ENCODE measurements at places on chromosomes 7 and 10.

DNA sequence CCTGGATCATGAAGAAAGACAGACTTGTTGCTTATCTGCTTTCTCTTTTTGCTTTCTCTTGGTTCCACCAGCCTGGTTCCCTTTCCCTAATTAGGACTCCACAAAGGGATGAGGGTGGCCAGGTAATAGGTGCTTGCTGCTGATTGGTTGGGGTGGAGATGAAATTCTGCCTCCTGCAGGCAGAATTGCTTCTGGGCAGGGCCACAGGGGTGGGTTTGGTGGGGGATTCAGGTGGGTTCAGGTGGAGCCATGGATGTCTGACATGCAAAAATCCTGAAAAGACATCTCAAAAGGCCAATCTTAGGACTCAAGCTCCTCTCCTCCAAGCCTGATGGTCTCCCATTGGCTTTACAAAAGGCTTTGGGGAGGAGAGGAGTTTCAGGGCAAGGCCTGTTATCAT, 25.4 kb upstream of the ACHE start:
- no peak for DNase-seq

GRCh38 chr10:77622889-77623291, 14.7 kb downstream of the KCNMA1 start:
- peak; percentile 84 for DNase-seq

DNA sequence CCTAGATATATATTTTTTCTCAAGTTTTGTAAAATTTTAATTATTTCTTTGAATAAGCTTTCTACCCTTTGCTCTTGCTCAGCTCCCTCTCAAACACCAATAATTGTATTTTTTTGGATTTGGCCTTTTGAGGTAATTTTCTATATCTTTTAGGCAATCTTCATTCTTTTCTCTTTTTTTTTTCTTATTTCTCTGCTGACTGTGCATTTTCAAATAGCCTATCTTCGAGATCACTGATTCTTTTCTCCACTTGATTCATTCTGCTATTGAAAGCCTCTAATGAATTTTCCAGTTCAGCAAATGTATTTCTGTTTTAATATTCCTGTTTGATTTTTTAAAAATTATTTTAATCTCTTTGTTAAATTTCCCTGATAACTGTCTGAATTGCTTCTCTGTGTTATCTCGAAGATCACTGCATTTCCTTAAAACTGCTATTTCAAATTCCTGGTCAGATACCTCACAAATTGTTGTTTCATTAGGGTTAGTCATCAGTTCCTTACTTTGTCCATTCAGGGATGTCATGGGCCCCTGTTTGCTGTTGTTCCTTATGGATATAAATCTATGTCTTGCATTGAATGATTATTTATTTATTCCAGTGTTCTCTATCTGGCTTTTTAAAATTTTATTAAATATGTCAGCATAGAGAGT, 100.1 kb upstream of the UNC5B start:
- DNase-seq = no peak

GRCh38 chr10:28971764-28972163, 294.4 kb downstream of the BAMBI start:
- DNase-seq = no peak

- no peak for DNase-seq
Measured at GRCh38 chr10:75531571-75532031, 100.2 kb downstream of the LRMDA start.

DNA sequence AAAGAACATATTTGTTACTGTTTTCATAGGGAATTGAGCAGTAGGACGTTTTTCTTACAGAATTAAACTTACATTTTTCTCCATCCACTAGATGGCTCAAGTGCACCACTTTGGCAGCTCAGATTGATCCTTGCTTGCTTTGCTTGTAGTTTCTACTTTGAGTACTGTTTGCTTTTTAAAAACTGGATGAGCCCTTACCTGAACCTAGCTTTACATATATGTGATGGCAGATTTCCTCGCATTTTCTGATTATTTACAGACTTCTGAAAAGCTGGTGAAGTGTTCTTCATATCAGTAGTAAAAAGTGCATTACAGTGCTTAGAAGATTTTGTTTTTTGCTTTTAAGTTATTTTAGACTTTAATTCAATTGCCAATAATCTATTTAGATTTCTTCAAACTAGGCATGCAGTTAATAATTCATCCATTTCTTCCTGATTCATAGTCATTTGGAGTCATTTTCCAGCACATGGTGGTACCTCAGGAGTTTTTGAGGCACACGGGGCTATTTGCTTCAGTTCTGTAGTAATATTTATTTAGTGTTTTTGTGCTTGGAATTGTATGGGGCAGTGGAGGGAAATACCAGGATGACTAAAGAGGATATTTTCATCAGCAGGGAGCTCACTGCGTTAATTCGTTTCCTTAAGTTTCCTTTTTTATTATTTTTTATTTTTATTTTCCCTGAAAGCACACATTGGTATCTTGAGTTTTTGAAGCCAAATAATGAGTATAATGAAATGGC, 57.3 kb downstream of the MAPK8 start:
- DNase-seq = peak; percentile 78

GRCh38 chr10:46516660-46517416, 39.6 kb downstream of the GPRIN2 start:
- no peak for DNase-seq

- no peak for DNase-seq
Measured at GRCh38 chr10:24415455-24416125, 206.7 kb downstream of the KIAA1217 start.

- no peak for DNase-seq
Measured at GRCh38 chr7:26723129-26723528, 141.3 kb downstream of the SKAP2 start.

DNA sequence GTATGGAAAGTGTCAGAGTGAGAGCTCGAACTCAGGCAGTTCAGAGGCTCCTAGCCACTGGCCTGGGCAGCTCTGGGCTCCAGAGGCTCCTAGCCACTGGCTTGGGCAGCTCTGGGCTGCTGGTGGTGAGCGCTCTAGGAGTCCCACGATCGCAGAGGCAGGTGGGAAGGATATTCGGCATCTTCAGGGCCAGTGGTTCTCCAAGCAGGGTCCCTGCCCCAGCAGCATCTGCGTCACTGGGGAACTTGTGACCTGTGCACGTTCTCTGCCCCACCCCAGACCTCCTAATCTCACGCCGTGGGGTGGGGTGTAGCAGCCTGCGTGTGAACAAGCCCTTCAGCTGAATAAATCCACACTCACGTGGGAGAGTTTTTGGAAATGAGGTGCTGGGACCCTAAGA, 25.2 kb upstream of the BTBD16 start:
- no peak for DNase-seq

DNA sequence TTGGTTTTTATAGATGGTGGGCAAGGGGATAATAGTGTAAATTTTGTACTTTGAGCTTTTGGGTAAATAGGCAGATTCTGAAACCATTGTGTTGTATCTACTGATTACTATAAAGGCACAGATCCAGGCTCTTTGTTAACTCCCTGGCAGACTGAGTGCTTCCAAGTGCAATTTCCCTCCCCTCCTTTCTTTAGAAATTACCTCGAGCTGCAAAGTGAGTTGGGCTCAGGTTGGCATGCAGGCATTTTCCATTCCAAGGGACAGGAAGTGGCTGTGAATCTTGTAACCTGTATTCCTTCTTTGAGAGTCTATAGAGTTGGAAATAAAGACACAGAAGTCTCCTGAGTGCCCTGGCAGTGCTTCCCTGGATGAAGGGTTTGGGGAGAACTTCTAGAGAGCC, 494.2 kb upstream of the GALNT17 start:
- DNase-seq = no peak

DNA sequence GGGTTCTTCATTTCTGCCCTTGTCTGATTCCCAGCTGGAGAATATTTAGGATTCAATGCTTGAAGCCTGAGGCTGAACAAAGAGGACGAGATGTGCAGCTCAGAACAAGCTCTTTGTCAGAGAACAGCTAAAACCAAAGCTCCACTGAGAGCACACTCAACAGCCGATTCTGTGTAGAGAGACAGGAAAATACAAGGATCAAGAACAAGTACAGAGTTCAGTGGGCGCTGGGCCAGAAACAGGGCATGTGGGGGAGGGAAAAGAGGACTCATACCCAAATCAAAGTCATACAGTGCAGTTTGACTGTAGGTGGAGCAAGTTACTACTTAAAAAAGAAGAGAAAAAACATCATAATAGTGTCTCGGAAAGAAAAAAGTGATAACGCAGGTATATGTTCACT, at the start of gene AGMO:
Gene AGMO (minus strand): TSS at position 181 of the 400 bp plus-strand sequence.
- DNase-seq = no peak

GRCh38 chr7:73447121-73447733, 13.6 kb downstream of the FZD9 start:
- DNase-seq = no peak

- DNase-seq = no peak
Measured at GRCh38 chr10:28965937-28966336, 288.6 kb downstream of the BAMBI start.

- no peak for DNase-seq
Measured at GRCh38 chr10:130721971-130722370, 585.8 kb downstream of the GLRX3 start.

- DNase-seq = peak; percentile 35
Measured at GRCh38 chr10:33309406-33309805, 25.1 kb downstream of the NRP1 start.

DNA sequence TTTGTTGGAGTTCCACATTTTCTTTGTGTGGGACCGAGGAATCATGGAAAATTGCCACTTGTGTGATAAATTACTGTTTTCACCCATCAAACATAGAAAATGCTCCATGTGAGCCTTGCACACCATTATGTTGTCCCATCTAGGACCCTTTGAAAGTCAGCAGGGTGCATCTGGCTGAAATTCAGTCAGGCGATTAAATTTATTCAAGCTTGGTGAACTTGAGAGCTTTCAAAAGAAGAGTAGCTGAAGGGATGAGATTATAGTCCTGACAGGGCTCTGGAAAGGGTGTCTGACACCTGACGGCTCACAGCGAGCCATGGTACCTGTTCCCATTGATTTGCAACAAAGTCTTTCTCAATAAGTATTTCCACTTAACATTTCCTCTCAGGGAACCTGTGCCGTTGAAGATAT, 399.7 kb upstream of the ETV1 start:
- no peak for DNase-seq

GRCh38 chr7:13948019-13948801, 41.3 kb downstream of the ETV1 start:
- DNase-seq = no peak

DNA sequence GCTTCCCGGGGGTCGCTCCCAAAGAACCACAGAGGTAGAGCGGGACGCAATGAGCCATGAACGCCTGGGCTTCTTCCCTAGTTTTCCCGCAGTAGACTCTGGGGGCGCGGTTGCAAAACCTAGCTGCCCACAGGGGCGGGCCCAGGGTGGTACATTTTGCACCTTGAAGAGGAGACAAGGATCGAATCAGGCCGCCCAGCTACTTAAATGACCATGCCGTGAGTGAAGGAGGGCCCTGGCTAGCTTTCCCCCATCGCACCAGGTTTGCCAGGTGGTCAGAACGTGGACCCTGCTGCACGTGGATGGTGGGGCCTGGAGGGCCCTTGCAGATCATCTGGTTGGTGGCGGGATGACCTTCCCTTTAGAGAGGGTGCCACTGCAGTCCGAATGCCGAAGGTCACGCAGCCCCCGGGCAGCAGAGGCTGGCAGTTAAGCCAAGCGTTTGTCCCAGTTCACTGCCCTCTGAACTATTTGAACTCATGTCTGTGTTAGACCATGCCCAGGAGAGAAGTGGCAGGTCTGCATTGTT, 604 bp upstream of the SHTN1 start:
- DNase-seq = no peak

DNA sequence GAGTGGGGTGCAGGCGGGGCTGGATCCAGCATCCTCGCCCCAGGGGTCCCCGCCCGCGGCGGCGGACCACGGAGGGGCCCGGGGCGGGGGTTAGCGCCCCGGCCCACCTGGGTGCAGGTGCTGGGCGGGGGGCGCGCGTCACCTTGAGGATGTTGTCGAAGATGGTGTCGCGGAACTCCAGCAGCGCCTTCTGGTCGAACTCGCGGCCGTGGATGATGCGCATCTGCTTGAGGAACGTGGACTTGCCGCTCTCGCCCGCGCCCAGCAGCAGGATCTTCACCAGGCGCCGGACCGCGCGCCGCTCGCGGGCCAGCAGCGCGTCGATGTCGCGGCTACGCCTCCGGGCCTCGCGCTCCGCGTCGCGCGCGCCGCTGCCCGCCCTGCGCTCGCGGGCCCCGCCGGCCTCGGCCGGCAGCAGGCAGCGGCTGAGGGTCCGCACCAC, 376 bp downstream of the GNA12 start:
- peak; percentile 82 for DNase-seq

DNA sequence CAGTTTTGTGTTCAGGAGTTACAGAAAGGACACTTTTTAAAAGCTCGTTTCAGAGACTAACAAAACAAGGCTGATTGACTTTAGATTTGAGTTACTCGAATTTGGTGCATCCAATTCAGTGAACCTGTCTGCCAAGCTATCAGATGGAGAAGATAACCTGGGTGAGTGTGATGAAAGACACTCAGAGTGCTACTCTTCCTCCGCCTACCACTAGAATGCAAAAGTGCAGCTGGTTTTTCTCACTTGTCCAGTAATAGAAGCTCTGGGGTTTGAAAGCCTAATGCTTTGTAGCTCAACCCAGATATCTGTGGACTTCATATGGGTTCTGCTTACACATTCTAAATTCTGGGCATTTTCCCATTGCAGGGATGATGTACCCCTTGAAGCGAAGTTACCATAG, 82.8 kb upstream of the NPY start:
- no peak for DNase-seq

GRCh38 chr7:97450516-97450915, 281.4 kb upstream of the TAC1 start:
- no peak for DNase-seq

GRCh38 chr7:132527467-132528410, 48.5 kb downstream of the PLXNA4 start:
- no peak for DNase-seq

DNA sequence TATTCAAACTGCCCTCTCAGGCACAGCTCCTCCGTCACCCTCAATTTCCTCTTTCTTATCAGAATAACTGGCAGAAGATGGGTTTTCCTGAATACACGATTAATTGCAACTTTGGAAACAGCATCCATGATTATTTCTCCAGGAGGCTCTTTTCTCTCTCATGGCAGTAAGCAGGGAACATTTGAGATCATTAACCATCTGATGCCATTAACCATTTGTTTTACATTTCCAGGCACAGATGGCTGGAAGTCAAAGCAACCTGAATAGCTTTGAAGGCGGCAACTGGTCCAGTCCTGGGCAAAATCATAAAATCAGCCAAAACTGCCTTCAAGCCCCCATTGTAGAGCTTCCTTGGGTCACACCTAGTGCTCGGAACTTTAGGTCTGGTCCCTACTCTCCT, 289.5 kb upstream of the AOAH start:
- DNase-seq = no peak

GRCh38 chr10:127313996-127314700, 117.8 kb upstream of the INSYN2A start:
- no peak for DNase-seq

DNA sequence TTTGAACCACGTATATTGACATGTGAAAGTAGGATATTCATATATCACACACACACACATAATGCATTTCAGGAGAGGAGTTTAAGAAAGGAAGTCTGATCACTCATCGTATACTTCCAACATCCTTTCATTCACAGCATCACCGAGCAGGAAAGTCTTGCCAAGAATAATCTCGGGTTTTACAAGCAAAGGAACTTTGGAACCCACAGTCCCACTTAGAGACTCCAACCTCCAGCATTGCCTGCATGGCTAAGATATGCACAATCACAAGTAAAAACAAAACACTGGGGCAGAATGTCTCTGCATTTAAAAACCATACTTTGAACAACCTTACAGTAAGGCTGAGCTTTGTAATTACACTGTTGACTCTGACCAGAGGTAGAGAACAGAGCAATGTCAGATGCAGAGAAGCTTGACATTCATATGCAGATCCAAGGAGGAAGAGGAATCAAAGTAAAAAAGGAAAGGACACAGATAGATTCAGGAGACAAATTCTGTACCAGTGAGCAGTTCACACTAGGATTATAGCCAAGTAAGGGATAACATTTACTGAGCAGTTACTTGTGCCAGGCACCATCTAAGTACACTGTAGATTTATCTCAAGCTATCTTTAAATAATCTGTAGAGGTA, 14.8 kb downstream of the THSD7A start:
- no peak for DNase-seq
